Stimulated activated naive B cell treated with anti-CD40 and anti-IgM and Interleukin-4, amounts not matched to agents 10 μg/mL and 1 μg/mL and 100 μg/mL, for 72 hours (primary cell): ENCODE measurements at places on chromosomes 5 and 9.

GRCh38 chr5:42768106-42768504, 11.5 kb downstream of the CCDC152 start:
- no peaks in the 10 kb centered on the region for H3K4me1 ChIP-seq
- peaks cover 4% of the 10 kb centered on the region for H3K27me3 ChIP-seq
- peaks cover 9% of the 10 kb centered on the region for H3K36me3 ChIP-seq

GRCh38 chr5:11177999-11178711, 417.1 kb upstream of the DAP start:
- H3K36me3 ChIP-seq, result no peaks in the 10 kb centered on the region
- no peak overlapping the region for H3K4me3 ChIP-seq
- no peak for DNase-seq
- H3K27ac ChIP-seq, result no peak overlapping the region
- H3K27me3 ChIP-seq, result no peaks in the 10 kb centered on the region

DNA sequence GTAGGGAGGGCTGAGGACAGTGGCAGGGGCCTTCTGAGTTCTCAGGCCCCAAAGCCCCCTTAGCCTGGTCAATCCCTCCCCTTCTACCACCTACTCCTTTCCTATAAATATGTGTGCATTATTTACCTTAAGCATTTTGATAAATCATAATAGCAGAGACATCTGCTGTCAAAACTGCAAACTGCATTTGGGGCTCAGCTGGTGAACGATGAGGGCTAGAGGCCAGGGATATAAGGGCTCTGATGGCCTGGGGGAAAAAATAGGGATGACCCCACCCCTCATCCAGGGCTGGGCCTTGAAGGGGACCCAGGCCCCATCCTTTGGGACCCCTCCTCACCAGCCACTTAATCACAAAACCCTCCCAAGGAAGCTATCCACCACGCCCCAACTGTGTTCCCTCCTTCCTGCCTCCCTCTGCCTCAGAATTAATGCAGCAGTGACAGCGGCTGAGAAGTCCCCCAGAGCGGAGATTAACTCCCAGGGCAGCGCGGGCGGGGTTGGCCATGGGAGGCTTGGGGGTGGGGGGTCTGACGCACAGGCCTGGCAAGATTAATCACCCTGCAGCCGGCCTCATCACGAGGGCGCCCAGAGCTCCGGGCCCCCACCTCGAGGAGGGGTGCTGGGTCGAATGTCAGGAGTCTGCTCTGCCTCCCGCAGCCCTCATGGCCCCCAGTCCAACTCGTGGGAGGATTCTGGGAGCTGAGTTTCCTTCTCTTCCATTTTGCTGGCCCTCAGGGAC, 42.1 kb downstream of the CXXC5 start:
- H3K27ac ChIP-seq, result peak overlapping the region; percentile 14
- H3K27me3 ChIP-seq, result no peaks in the 10 kb centered on the region
- DNase-seq, result no peak
- H3K36me3 ChIP-seq, result peaks cover 13% of the 10 kb centered on the region

DNA sequence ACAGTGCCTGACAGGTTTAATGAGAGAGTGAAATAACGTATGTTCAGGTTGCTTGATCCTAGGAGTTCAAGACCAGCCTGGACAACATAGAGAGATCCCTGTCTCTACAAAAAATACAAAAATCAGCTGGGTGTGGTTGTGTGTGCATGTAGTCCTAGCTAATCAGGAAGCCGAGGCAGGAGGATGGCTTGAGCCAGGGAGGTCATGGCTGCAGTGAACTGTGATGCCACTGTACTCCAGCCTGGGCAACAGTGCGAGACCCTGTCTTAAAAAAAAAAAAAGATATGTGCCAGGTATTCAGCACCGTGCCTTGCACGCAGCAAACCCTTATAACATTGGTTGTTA, 38.8 kb upstream of the SPRY4 start:
- peaks cover 2% of the 10 kb centered on the region for H3K36me3 ChIP-seq
- no peak for DNase-seq
- no peak overlapping the region for H3K4me3 ChIP-seq
- H3K4me1 ChIP-seq, result peaks cover 35% of the 10 kb centered on the region
- no peak overlapping the region for H3K27ac ChIP-seq
- H3K27me3 ChIP-seq, result peaks cover 42% of the 10 kb centered on the region

- no peaks in the 10 kb centered on the region for H3K27me3 ChIP-seq
- no peak for DNase-seq
- no peaks in the 10 kb centered on the region for H3K4me1 ChIP-seq
- H3K27ac ChIP-seq, result no peak overlapping the region
- H3K4me3 ChIP-seq, result no peak overlapping the region
These were observed 269.8 kb upstream of the RGMB start for GRCh38 chr5:98503616-98504015.

DNA sequence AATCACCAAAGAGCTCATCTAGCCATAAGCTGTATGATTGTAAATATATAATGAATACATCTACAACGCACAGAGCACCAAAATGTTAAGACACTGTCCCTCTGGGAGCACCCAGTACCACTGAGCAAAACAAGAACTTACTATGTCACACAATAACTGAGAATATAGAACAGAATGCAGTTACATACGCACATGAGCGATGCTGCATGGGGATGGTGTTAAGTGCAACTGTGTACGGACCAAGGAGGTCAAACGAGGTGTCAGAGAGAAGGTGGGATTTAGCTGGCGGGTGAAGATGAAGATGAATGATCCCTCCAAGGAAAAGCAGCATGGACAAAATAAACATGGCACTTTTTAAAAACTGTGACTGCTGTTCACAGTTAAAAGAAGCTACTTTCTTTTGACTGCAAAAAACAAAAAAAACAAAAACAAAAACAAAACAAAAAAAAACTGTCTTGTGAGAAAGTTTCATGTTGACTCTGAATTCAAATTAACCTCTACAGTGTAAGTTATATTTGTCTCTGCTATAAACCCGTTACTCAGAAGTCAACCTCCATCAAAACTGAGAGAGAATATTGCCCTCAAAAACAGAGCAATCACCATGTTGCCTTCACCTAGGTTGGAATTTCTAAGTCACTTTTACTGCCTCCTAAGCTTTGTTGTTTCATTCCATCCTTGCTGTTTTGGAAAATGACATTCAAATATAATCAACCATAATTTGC, 169.6 kb upstream of the GNA14 start:
- H3K4me3 ChIP-seq, result no peak overlapping the region
- no peaks in the 10 kb centered on the region for H3K36me3 ChIP-seq
- no peak overlapping the region for H3K27ac ChIP-seq
- DNase-seq, result no peak
- H3K27me3 ChIP-seq, result peaks cover 3% of the 10 kb centered on the region
- peaks cover 2% of the 10 kb centered on the region for H3K4me1 ChIP-seq

- peaks cover 12% of the 10 kb centered on the region for H3K36me3 ChIP-seq
- H3K4me1 ChIP-seq, result peaks cover 23% of the 10 kb centered on the region
- no peak overlapping the region for H3K4me3 ChIP-seq
- H3K27ac ChIP-seq, result no peak overlapping the region
- peaks cover 8% of the 10 kb centered on the region for H3K27me3 ChIP-seq
These were observed 22.4 kb downstream of the MVB12B start for GRCh38 chr9:126348911-126349550.

DNA sequence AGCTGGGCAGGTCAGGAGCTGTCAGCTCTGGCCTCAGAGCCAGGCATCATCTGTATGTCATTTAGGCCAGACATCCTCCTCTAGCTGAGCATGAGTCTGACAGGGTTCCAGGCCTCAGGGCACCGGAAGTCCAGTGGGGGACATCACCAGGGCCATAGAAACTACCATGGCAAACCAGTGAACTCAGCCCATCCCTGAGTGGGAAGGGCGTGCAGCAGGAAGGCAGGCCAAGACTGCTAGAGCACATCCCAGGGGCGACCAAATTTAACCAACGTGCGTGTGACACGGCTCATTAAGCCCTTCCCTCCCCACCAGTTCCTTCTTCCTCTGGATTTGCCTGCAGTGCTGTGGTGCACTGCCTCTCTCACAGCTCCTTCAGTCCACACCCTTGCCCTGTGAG, 75.9 kb downstream of the COL27A1 start:
- peaks cover 21% of the 10 kb centered on the region for H3K27me3 ChIP-seq
- H3K27ac ChIP-seq, result no peak overlapping the region
- no peaks in the 10 kb centered on the region for H3K36me3 ChIP-seq
